Pericardium fibroblast (primary cell): ENCODE measurements at places on chromosomes 6 and 20. TPM values are rescaled to one million over a fixed set of nuclear protein-coding genes. Genes with fewer than 3 reads are reported as not detected.

Gene TMC2
- total RNA-seq: not detected in 2 replicates

Gene NKX2-4
- not detected in 2 replicates for total RNA-seq

Gene TRERF1
- 2.8 and 3.6 TPM in 2 replicates for total RNA-seq

Gene HDGFL1
- total RNA-seq: not detected in 2 replicates

Gene SLC22A7
- total RNA-seq: not detected in 2 replicates

Gene MYB
- total RNA-seq: not detected in 2 replicates

Gene IPCEF1
- total RNA-seq: 0.58 TPM in 1 of 2 replicates, not detected in the other

Gene FOXS1
- 1.1 TPM in 1 of 2 replicates, not detected in the other for total RNA-seq

Gene TP53TG5
- total RNA-seq: not detected in 2 replicates

Gene FUT9
- not detected in 2 replicates for total RNA-seq

Gene NOX3
- total RNA-seq: not detected in 2 replicates

Gene CTAGE9
- total RNA-seq: not detected in 2 replicates

Gene OXT
- not detected in 2 replicates for total RNA-seq

Gene CST5
- not detected in 2 replicates for total RNA-seq

Gene AHCY
- 121 and 122 TPM in 2 replicates for total RNA-seq

Gene RHAG
- not detected in 2 replicates for total RNA-seq
